Tibial nerve (tissue), 4 donors: ENCODE measurements at places on chromosomes 2 and 18.

- no peak for DNase-seq
Observed at GRCh38 chr2:210072922-210073509, 70.6 kb downstream of the RPE start.

DNA sequence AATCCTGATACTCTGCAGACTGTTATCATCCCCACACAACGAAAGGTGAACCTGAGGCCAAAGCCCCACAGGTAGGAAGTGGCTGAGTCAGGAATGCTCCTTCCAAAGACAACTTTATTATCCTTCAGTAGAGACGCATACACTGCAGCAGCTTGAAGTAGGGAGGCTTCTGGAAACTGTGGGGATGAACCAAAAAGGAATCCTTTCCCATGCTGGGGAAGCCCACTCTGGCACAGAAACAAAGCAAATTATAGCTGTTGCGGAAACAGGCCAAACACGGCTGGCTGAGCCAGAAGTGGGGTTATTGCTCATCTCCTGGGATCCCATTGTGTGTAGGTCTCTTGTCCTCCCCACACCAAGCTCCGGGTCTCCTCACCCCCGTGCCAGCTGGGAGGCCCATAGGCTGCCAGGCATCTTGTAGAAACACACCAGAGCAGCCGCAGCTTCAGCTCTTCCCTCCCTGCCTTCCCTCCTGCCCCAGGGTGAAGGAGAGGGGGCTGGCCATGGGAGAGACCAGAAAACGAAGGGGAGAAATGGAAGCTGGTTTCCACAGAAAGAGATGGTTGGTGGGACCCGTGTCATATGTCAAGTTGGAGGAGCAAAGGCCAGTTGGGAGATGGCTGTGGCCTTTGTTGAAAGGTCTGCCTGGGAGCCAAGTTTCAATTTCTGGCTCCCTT lies 176.9 kb upstream of the NABP1 start:
- no peak for DNase-seq

DNA sequence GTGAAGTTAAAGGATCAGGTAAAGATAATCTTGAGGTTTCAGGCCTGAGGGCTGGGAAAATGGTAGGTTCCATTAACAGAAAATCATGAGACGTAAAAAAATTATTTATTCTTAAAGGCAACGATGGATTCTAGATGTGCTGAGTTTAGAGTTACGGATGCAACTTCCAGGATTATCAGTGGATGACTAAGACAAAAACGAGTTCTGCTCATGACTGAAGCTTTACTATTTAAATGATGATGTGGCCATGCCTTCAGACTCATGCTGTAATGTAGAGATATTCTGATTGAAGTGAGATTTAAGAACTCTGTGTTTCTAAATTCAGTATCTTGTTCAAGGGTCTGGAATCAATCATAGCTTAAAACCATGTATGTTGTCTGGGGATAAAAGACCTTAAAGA lies 5.0 kb downstream of the TMEM237 start:
- no peak for DNase-seq

GRCh38 chr2:136204971-136205370 lies 87.0 kb upstream of the CXCR4 start:
- no peak for DNase-seq

GRCh38 chr2:192424243-192424642 lies 229.5 kb upstream of the TMEFF2 start:
- DNase-seq, result no peak

- no peak for DNase-seq
Observed at GRCh38 chr2:241359481-241360045, 3.5 kb downstream of the FARP2 start.

DNA sequence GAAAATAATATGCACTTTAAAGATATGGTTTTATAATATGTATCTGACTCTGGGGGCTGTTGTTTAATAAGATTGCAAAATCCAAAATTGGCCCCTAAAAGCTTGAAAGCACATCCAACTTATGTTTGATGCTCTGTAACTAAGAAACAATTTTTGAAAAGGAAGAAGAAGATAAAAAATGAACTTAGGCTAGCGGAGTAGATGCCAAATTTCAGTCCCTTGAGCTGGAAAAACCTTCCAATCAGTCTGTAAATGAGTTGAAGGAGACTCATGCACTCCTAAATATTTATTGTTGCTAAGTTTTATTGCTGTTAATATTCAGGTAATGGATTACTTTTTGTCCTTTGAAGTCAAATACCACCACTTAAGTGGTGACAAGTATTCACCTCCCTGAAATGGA lies 465.0 kb downstream of the ZEB2 start:
- no peak for DNase-seq

- DNase-seq, result no peak
Observed at GRCh38 chr2:177852389-177852788, 220.2 kb downstream of the PDE11A start.

DNA sequence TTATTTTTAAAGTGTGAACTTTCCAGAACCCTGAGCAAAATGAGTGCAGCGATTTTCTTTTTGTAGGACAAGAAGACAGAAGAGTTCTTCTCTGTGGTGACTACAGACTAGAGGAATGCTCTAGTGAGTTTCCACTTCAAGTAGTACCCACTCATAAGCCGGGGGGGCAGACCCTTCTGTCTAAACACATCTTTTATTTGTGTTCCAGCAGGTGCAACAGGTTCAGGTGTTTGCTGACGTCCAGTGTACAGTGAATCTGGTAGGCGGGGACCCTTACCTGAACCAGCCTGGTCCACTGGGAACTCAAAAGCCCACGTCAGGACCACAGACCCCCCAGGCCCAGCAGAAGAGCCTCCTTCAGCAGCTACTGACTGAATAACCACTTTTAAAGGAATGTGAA lies 25.2 kb downstream of the PTRHD1 start:
- DNase-seq, result no peak

DNA sequence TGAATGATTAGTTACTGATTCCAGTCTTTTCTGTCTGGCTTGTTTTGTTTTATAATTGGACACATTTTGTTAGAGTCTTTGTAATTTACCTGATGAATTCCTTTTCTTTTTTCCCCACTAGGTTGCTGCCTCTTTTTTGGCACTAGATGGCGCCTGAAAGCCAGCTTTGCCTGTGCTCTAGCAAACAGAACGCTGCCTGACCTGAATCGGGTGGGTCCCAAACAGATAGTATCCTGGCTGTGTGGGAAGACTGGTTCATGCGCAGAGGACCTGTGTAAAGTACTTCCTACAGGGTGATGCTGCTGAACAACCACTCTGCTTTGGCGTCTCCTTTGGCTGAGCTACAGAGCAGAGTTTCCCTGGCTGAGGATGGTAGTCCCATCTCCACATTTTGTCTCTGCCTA lies 288.2 kb downstream of the IKZF2 start:
- DNase-seq, result no peak

GRCh38 chr2:68993660-68994059 lies 19.2 kb downstream of the GKN1 start:
- no peak for DNase-seq

- DNase-seq, result no peak
Observed at GRCh38 chr18:22031611-22032010, 137.8 kb upstream of the GATA6 start.

- no peak for DNase-seq
Observed at GRCh38 chr18:55351241-55351691, 236.7 kb downstream of the TCF4 start.

- DNase-seq, result no peak
Observed at GRCh38 chr2:9145752-9146430, 60.7 kb upstream of the ASAP2 start.

DNA sequence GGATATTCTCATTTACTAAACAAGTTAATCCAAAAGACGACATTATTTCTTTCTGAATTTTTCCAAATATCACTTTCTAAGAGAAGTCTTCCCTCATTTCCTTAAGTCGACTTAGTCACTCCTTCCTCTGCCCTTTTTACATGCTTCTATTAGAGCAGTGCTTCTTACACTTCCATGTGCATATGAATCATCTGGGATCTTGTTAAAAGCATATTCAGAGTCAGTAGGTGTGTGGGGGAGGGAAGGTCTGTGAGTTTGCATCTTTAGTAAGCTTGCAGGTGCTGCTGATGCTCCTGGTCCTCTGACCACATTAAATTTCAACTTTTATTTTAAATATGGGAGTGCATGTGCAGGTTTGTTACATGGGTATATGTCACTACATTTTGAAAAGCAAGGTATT lies 582.6 kb downstream of the NRXN1 start:
- no peak for DNase-seq

GRCh38 chr18:75790796-75791195 lies 363.3 kb upstream of the SMIM21 start:
- DNase-seq, result no peak

DNA sequence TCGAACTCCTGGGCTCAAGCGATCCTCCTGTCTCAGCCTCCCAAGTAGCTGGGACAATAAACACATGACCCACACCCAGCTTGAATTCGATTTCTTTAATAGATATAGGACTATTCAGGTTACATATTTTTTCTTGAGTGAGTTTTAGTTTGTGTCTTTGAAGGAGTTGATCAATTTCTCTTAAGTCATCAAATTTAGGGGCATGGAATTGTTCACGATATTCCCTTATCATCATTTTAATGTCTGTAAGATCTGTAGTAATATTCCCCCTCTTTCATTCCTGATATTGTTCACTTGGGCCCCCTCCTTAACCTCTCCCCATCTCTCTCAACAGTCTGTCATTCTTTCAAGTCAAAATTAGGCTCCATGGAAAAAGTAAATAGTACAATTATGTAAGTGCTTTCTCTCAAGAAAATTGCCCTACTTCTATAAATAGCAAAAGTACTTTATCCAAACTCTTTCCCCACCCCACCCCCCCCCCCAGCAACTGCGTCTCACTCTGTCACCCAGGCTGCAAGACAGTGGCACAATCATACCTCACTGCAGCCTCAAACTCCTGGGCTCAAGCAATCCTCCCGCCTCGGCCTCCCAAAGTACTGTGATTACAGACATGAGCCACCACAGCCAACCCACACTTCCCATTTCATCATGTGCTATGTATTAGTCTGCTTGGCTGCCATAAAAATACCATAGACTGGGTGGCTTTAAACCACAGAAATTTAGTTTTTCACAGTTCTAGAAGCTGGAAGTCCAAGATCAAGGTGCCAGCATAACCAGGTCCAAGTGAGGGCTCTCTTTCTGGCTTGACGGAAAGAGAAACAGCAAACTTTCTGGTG lies 20.1 kb downstream of the WDR33 start:
- DNase-seq, result no peak

DNA sequence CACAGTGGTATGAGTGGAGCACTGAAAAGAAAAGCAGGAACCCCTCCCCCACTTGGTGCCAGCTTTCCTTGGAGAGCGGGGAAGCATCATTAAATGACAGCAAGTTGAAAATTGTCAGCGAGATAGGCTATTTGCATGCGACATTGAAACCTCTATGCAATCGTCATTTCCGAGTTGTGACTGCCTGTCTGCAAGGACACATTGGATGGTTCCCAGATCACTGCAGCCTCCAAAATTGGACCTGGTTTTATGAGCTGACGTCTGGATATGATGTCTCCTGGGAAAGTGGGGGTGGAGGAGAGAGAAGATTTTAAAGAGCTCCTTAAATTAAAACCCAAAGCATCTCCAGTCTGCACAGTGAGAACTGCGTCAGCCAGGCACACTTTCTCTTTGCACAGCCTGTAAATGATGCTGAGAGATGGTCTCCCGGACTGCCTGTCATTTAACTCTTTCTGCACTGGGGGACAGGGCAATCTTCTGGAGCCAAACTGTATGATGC lies 57.8 kb upstream of the KIF5C start:
- no peak for DNase-seq

GRCh38 chr2:202079310-202079709 lies 6.3 kb downstream of the KIAA2012 start:
- DNase-seq, result no peak

DNA sequence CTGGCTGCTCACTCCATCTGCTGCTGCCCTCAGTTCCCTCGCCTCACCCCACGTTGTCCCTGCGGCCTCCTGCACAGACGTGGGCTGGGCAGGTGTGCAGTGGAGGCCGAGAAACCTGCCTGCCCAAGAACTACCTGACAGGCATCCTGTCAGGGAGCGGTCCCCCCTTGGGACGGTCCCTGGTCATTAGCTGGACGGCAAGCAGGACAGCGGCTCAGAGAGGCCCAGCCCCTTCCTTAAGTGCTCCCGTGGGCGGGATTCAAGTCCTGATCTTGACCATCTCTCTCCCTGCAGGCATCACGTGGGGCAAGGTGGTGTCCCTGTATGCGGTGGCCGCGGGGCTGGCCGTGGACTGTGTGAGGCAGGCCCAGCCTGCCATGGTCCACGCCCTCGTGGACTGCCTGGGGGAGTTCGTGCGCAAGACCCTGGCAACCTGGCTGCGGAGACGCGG lies 11.3 kb downstream of the BOK start:
- no peak for DNase-seq

GRCh38 chr2:60839126-60839813 lies 42.1 kb upstream of the REL start:
- no peak for DNase-seq

DNA sequence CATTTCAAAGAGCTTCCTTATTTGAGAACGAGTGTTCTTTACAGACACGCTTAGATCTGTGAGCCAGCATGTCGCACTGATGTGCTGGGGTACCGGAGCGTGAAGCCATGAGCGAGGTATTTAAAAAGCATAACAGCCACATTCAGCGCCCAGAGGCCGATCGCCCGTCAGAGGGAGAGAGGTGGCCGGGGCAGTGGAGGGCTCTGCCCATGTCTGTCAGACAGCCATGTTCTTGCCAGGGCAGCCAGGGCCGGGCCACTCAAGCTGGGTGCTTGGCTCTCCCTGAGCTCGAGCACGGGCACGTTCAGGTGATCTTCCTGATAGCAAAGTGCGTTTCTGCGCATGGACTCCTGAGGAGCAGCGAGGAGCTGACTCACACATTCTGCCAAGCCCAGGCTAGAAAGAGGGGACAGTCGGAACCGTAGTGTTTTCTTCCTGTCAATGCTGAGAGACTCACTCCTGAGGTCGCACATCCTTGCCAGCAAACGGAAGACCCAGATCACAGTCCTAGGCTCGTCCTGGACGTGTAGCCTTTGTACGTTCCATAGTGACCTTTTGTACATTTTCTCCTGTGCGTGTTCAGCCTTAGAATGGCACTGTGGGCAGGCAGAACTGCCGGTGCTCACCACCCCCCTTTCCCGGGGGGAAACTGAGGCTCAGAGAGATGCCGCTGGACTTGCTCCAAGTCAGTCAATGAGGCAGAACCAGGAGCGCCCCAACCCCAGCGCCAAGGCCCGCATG lies 100.7 kb downstream of the NFATC1 start:
- DNase-seq, result no peak

- no peak for DNase-seq
Observed at GRCh38 chr2:218859556-218859987, at the start of gene WNT6. Gene WNT6 (plus strand): TSS chr2:218859805. CDS start chr2:218860038, 233 bp downstream.

DNA sequence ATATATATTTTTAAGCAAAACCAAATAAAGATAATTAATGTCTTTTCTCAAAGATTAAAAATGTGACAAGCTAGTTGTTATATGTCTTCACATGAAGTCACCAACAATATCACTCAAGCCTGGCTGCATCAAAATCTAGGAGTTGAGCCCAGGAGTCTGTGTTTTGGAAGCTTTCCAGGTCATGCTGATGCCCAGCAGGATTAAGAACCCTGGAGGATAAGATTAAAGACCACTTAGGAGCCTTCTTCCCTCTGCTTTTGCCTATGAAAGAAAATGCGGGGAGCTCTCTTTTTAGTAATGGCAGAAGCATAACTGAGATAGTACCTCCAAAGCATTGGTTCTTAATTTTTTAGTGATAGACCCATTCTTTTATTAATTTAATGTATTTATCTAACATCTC lies 157.4 kb downstream of the ASXL3 start:
- no peak for DNase-seq

GRCh38 chr18:47574966-47575365 lies 323.5 kb upstream of the SKOR2 start:
- no peak for DNase-seq
